ENCODE measurements at places on chromosomes 4 and X.

DNA sequence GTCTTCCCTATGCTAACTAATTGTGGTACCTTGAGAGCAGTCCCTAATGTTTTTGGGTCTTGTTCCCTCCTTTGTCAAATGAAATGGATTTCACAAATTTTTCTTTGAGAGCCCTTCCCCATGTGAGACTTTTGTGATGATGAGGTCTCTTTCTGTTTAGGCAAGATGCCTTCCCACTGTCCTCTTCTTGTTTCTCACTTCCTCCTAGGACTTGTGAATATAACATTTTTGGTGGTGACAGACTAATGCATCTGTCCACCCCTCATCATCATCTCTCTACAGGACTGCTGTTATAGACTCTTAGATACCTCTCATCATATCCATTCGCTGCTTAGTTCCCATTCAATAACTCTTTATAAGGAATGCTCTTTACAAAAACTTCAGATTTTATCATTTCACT is 8.7 kb upstream of the ANK2 start:
- H3K4me3 ChIP-seq: no peak overlapping the region
- no peaks in the 10 kb centered on the region for H3K27me3 ChIP-seq
- no peak for DNase-seq
- no peaks in the 10 kb centered on the region for H3K36me3 ChIP-seq
- no peak overlapping the region for H3K27ac ChIP-seq

DNA sequence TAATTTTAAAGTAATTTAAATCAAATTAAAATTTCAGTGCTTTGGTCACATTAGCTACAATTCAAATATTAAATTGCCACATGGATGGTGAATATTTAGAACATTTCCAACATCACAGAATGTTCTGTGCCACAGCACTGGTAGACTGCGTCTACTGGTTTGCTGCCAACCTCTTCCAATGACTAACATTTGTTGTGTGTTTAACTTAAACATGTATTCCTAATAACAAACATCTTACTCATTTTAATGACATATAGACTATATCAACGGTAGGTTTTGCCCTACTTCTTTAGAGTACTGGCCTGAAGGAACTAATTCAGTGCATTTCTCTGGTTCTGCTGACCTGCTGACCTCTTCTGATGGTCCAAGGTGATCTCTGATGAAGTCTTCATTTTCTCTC is 157.6 kb downstream of the DCK start:
- no peaks in the 10 kb centered on the region for H3K4me1 ChIP-seq
- H3K4me3 ChIP-seq: no peak overlapping the region
- H3K27ac ChIP-seq: no peak overlapping the region
- H3K36me3 ChIP-seq: no peaks in the 10 kb centered on the region
- no peaks in the 10 kb centered on the region for H3K27me3 ChIP-seq

GRCh38 chrX:154840856-154841255 is 6.4 kb upstream of the SMIM9 start:
- no peaks in the 10 kb centered on the region for H3K36me3 ChIP-seq
- no peaks in the 10 kb centered on the region for H3K4me1 ChIP-seq
- no peak overlapping the region for H3K4me3 ChIP-seq
- no peaks in the 10 kb centered on the region for H3K27me3 ChIP-seq

GRCh38 chrX:152930516-152930915 is 32.6 kb downstream of the ZNF185 start:
- H3K4me3 ChIP-seq: no peak overlapping the region
- no peak overlapping the region for H3K27ac ChIP-seq
- H3K4me1 ChIP-seq: no peaks in the 10 kb centered on the region
- H3K27me3 ChIP-seq: no peaks in the 10 kb centered on the region
- no peaks in the 10 kb centered on the region for H3K36me3 ChIP-seq

GRCh38 chr4:15004739-15005301 is 2.5 kb downstream of the CPEB2 start:
- H3K4me3 ChIP-seq: peak overlapping the region; percentile 95
- peak; percentile 96 for DNase-seq
- no peaks in the 10 kb centered on the region for H3K36me3 ChIP-seq

DNA sequence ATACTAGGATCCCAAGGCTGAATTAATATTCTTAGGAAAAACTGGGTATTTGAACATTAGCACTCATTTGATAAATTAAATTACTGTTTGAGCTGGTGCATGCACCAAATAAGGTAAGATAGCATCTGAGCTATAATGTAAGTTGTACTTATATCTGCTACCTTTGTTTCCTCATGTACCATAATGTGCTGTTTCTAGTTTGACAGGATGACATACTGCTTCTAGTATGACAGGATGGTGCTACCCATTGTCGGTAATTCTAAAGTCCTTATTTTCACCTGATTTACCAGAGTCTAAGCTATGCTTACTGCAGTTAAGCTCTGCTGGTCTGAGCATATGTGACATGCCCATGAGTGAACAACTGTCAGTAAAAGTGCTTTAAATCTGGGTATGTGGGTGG is 1017.5 kb upstream of the IGFBP7 start:
- H3K4me1 ChIP-seq: no peaks in the 10 kb centered on the region
- no peak for DNase-seq
- H3K4me3 ChIP-seq: no peak overlapping the region
- H3K27me3 ChIP-seq: no peaks in the 10 kb centered on the region
- no peaks in the 10 kb centered on the region for H3K36me3 ChIP-seq

DNA sequence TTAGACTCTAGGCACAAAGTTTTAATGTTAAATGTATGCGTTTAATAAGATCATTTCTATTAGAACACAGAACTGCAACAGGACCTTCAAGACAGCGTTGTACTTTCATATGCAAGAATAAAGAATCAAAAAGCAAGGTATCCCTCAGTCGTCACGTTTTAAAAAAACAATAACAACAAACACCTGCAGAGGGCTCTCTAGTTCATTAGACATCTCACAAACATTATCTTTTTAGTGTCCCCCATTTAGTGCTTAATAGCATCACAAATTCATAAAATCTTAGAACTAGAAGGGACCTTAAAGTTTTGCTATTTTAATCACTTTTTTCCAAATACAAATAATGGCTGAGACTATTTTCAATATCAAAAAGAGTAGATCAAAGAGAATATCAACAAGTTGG is 236.6 kb downstream of the DCHS2 start:
- H3K36me3 ChIP-seq: no peaks in the 10 kb centered on the region
- no peak overlapping the region for H3K27ac ChIP-seq
- DNase-seq: no peak
- H3K4me3 ChIP-seq: no peak overlapping the region
- no peaks in the 10 kb centered on the region for H3K4me1 ChIP-seq
- no peaks in the 10 kb centered on the region for H3K27me3 ChIP-seq

DNA sequence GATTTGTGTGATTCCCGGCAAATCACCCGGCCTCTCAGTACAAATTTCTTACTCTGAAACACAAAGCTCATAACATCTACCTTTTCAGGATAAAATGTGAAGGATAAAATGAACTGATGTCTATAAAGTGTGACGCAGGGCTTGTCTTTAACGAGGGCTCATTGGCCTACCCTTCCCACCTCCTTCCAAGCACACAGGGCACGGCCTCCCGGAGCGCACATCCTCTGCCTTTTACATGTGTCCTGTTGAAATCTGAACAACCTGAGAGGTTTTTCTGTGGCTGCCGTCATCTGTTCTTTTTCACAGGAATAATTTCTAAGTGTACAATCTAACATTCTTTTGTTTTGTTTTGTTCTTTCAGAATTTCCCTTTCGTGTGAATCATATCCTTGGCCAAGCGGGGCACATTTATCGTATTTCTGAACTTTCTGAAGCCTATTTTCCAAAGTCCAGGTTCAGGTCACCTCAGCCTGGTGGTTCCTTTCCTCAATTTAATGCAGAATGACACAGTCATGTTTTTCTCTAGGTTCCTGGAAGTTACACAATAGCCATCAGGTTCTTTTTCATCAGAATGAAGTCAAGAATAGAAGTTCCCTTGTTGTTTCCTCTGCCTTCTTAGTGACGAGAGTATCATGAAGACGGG is 53.1 kb upstream of the SPRY1 start:
- no peaks in the 10 kb centered on the region for H3K36me3 ChIP-seq
- H3K27ac ChIP-seq: peak overlapping the region; percentile 69
- no peaks in the 10 kb centered on the region for H3K4me1 ChIP-seq
- no peak overlapping the region for H3K4me3 ChIP-seq
- DNase-seq: no peak

GRCh38 chr4:20253735-20254409 is 2.2 kb downstream of the SLIT2 start:
- H3K36me3 ChIP-seq: no peaks in the 10 kb centered on the region
- peak overlapping the region; percentile 74 for H3K4me3 ChIP-seq
- peaks cover 9% of the 10 kb centered on the region for H3K4me1 ChIP-seq
- peaks cover 53% of the 10 kb centered on the region for H3K27me3 ChIP-seq

- no peaks in the 10 kb centered on the region for H3K27me3 ChIP-seq
- no peak for DNase-seq
- H3K27ac ChIP-seq: no peak overlapping the region
- no peak overlapping the region for H3K4me3 ChIP-seq
- H3K36me3 ChIP-seq: no peaks in the 10 kb centered on the region
- peaks cover 5% of the 10 kb centered on the region for H3K4me1 ChIP-seq
Measured at GRCh38 chr4:174538123-174538875, 16.0 kb upstream of the HPGD start.

GRCh38 chrX:114450911-114451310 is 133.0 kb upstream of the HTR2C start:
- H3K36me3 ChIP-seq: no peaks in the 10 kb centered on the region
- DNase-seq: no peak
- H3K27ac ChIP-seq: no peak overlapping the region
- no peak overlapping the region for H3K4me3 ChIP-seq
- H3K4me1 ChIP-seq: no peaks in the 10 kb centered on the region

GRCh38 chr4:173461170-173461569 is 62.3 kb upstream of the SCRG1 start:
- H3K27me3 ChIP-seq: no peaks in the 10 kb centered on the region
- DNase-seq: no peak
- no peaks in the 10 kb centered on the region for H3K36me3 ChIP-seq
- H3K4me3 ChIP-seq: no peak overlapping the region
- peaks cover 15% of the 10 kb centered on the region for H3K4me1 ChIP-seq
